ENCODE measurements at places on chromosomes 4 and X.

DNA sequence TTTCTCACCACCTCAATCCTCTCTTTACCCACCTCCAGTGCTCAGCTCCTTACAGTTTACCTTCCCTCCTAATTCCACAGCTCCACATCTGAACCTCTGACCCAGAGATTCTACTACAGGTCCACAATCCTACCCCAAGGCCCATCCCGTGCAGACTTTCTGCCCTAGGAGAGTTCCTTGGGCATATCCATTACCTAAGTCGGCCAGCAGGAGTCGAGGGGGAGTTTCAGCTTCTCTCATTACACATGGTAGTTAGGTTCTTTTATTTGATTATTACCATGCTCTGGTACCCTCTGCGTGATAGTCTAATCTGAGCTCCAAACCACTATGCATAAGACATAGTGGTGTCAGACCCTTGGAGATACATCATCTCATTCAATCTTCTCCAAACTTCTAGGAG is 117.9 kb downstream of the SH3RF1 start:
- DNase-seq = no peak

DNA sequence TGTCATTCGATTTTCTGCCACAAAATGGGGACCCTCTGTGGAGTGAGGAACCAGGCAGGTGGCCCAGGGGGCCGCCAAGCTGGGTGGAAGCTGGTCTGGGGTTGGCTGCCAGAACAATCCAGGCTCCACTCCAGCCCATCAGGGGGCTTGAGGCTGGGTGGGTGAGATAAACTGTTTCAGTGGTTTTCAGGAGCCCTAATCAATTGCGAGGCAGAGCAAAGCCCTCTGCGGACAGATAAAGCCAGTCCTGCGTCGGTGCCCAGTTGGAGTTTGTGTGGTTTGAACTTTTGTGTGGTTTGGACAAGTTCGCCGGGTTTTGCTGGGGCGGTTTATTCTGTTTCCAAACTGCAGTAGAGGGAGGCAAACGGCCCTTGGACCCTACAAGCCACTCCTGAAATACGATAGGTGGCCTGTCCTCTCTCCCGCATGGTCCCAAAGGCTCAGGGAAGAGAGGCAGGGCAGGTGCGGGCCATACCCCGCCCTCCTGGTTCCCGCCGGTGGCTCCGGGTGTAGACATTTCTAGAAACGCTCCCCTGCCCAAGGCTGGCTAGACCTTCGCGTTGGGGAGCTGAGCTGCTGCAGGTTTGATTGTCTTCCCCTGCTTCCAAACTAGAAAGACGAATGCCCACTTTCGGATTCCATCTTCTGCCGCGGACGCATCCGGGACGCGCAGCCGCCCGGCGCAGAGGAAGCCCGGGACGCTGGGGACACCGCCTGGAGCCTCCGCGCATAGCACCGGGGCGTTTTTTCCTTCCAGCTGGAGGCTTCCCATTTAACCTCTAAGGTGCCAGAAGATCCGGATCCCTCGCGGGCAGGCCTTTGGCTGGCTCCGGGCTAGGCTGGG is 169.0 kb upstream of the BCOR start:
- DNase-seq = peak; percentile 82

- DNase-seq = no peak
Measured at GRCh38 chr4:71440612-71441011, 101.8 kb downstream of the SLC4A4 start.

DNA sequence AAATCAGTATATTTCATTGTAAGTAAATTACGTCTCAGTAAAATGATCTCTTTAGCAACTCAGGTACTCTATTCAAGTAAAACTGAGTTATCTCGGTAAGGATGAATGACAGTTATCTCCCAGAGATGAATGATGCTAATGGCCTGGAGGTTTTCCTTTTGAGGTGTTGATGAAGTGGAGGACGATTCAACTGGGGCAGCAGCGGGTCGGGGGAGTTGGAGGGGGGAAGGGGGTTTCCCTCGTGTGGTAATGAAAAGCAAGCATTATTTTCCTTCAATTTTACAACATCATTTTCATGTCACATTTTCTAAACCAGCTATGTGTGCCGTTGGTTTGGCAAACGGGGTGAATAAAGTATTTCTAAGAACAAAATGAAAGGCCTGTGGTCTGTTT is 92.4 kb upstream of the ATXN3L start:
- DNase-seq = no peak

GRCh38 chr4:88969271-88969670 is 87.7 kb downstream of the FAM13A start:
- DNase-seq = no peak

DNA sequence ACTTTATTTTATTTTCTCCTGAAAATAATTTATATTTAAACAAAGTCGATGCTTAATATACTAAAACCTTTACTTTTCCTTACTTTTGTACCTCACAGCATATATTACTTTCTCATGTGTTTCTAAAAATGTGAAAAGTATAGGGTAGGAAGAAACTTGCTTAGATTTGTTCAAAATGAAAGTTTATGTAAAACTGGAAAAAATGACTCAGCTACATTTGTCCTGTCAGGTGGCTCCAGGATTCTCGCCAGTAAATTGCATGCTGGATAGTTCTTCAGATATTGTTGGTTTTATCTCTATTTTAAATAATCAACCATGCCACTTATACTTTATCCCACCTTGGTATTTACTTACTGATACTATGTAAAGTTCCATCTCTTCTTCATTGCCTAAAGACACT is 159.2 kb upstream of the NDST4 start:
- DNase-seq = no peak

DNA sequence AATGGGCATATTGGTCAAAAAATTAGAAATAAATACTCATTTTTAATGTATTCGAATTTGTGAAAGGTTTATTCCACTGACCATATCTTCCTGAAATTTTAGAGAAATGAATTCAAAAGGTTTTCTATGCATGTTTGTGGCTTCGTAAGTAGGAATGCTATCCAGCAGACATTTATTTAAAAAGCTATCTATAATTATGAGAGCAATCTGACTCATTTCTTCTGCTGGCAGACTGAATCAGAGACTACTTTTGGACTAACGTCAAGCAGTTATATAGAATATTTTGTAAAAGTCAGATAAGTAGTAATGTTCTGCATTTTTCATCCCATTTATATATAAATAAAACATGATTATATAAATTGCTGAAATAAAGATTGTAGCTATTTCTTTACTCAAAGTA is 125.0 kb downstream of the SPCS3 start:
- peak; percentile 56 for DNase-seq

GRCh38 chrX:13219991-13220764 is 99.7 kb downstream of the ATXN3L start:
- DNase-seq = peak; percentile 25

DNA sequence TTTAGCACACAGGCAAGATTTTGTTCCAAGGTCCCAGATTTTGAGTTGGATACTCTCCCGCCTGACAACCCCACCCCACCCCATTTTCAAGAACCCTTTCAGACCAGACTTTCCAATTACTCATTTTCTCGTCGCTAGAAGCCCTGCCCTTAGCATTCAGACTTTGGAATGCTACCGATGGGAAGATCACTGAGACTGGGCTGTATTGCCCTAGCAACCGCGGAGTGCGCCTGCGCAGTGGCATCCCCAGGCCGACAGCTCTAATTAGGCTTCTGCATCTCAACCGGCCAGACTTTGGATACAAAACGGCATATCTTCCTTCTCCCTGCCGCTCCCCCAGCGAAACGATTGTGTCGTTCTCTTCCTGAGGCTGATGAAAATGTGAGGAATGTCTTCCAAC is 3.4 kb downstream of the MAGEE2 start:
- peak; percentile 50 for DNase-seq
